Epithelial cell of esophagus (primary cell): ENCODE measurements at places on chromosomes 7 and 10.

DNA sequence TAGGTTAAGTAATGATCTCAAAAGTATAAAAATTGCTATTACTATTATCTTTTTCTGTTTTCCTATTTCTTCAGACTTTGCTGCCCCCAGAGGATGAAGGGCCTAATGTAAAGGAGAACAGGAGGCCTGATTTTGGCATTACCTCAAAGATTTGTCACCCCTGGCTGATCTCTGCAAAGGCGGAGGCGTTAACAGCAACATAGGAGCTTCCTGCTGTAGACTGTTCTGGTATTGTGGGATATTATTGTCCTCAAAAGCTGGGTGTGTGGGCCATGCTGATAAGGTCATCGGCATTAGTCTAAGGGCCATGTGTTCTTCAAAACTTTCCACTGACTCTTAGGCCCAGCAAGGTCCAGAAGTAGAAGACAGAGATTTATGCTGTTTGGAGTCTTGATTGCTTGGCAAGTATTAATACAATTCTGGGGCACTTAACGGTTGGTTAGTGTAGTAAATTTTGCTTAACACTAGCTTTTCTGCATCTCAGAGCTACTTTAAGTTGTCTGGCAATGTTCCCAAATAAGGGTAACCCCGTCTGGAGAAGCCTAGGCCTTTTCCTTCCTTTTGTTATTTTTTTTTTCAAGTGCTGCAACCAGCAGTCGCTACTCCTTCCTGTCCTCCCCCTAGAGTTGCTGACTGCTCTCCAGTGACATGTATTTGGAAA is 14.0 kb upstream of the ENTPD1 start:
- no peak for DNase-seq

- no peak for DNase-seq
Observed at GRCh38 chr7:37758501-37759045, 75.0 kb downstream of the GPR141 start.

DNA sequence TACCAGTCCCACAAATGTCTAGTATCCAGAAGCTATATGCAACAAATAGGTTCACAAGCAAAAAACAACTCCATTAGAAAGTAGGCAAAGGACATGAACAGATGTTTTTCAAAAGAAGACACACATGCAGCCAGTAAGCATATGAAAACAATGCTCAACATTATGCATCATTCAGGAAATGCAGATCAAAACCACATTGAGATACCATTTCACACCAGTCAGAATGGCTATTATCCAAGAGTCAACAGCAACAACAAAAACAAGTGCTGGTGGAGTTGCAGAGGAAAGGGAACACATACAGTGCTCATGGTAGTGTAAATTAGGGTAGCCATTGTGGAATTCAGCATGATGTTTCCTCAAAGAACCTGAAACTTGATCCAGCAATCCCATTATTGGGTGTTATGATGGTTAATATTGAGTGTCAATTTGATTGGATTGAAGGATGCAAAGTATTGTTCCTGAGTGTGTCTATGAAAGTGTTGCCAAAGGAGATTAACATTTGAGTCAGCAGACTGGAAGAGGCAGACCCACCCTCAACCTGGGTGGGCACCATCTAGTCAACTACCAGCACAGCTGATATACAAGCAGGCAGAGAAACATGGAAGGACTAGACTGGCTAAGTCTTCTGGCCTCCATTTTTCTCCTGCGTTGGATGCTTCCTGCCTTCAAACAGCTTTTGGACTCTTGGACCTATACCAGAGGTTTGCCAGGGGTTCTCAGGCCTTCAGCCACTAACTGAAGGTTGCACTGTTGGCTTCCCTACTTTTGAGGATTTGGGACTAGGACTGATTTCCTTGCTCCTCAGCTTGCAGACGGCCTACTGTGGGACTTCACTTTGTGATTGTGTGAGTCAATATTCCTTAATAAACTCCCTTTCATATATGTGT is 218.4 kb upstream of the SEMA3D start:
- DNase-seq: no peak

DNA sequence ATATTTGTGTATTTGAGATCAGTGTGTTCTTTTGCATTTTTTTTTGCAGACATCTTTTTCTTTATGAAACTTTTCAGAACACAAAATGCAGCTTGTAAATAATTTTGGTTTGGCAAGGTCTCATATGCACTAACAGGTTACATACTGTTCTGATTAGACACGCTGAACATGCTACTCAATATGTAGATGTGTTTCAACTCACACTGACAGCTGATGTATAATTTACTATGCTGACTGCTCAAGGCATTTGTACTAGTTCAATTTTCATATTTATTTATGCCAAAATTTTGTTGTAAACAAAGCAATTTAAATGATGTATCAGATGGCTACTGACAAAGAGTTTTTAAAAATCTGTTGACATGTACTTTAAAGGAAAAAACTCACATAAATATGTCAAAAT is 123.8 kb downstream of the TFEC start:
- no peak for DNase-seq

DNA sequence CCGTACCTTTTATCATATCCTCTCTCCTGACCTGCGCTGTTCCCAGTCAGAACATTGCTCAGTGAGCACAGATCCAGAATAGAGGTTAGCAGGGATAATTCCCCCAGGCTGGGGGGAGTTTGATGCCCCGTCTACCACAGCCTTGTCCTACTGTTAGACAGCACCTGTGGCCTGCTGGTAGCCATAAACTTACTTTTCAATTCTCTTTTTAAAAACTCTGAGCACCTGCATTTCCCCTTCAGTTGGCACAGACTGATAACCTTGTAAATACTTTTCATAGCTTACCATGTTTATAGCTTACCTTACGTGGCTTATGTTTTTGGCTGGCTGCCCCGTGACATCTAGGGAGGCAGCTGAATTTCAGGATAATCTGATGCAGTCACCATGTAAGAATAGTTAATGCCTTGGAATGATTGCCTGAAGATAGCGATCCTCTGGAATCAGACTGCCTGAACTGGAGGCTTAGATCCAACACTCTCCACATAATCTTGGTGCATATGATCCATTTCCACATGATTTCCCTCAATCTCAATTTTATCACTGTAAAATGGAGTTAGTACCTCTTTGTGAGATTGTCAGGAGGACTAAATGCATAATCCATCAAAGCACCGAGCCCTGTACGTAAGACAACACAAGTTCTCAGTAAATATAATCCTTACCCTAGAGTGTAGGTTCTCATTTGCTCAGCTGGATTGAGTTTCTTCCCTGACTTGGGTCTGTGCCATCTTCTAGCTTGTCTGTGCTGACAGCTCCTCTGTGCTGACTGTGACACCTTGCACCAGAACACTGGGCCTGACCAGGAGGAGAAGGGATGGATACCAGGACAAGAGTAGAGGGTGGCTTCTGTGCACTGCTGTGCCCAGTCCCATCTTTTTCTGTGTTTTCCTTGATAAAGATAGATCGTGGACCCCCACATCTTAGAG is 111.7 kb upstream of the GJD4 start:
- DNase-seq: peak; percentile 16

GRCh38 chr7:155761162-155761561 is 51.1 kb downstream of the SHH start:
- DNase-seq: no peak

GRCh38 chr10:3094609-3095036 is 27.3 kb downstream of the PFKP start:
- no peak for DNase-seq

DNA sequence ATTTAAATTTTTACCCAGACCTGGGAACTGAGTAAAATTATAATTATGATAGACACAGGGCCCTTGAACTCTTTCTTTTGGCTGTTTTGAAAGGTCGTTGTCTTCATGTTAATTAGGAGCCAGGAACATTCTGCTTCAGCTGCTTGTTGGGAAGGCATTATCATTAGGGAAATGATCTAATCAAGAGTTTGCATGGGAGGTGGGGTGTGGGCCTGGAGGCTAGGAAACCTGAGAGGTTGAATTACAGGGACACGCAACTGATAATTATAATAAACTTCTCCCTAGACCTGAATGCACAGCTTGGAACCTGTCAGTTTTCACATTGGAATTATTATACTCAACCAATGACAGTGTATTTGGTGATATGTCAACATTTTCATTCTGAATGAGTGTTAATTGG is 237.7 kb downstream of the CACNB2 start:
- no peak for DNase-seq
